ENCODE measurements at places on chromosomes 4 and X. TPM values are rescaled to one million over a fixed set of nuclear protein-coding genes. Genes with fewer than 3 reads are reported as not detected.

Gene ASB12
- 0.32 TPM for total RNA-seq

Gene CYTL1
- not detected for total RNA-seq

Gene TMSB15B
- 68.6 TPM for total RNA-seq

Gene PRRG1
- total RNA-seq: 4.4 TPM

Gene GLRA3
- total RNA-seq: not detected

Gene TDO2
- total RNA-seq: 0.32 TPM

Gene ENPEP
- 2.4 TPM for total RNA-seq

Gene GAGE12E
- not detected for total RNA-seq

Gene LRBA
- total RNA-seq: 26.4 TPM

Gene IQSEC2
- 1.6 TPM for total RNA-seq

Gene PGAM4
- total RNA-seq: not detected

Gene DMD
- total RNA-seq: 1.7 TPM

Gene TMPRSS11A
- total RNA-seq: not detected

Gene TCEAL6
- total RNA-seq: not detected

Gene SOX3
- 0.71 TPM for total RNA-seq

Measured in glutamatergic neuron (in vitro differentiated cells).